ENCODE measurements at places on chromosomes 5 and 9. TPM values are rescaled to one million over a fixed set of nuclear protein-coding genes. Genes with fewer than 3 reads are reported as not detected.

DNA sequence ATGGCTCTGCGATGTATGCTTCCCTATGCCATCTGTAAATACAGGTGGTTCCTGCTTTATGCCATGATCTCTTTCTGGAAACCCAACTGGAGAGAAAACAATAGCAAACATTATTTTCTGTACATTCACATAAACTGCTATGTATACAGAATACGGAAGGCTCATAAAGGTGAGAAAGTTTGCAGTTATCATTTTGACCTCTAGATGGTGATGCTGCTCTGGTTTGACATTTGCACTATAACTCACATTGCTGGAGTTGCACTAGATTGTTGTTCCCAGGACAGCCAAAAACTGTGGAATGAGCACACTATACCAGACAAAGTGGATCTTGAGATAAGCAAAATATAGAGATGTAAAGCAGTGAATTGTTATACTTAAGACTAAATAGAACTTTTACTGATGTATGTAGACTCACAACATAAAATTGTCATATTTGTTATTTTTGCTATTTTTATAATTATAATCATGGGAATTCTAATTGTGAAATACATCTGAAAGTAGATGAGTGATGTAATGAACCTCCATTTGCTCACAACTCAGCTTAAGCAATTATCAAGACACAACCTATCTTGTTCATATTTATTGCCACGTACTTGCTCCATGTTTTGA lies 246.5 kb downstream of the PTPRD start:
- DNase-seq: no peak

EMB gene
- total RNA-seq: 15.9 TPM

DNA sequence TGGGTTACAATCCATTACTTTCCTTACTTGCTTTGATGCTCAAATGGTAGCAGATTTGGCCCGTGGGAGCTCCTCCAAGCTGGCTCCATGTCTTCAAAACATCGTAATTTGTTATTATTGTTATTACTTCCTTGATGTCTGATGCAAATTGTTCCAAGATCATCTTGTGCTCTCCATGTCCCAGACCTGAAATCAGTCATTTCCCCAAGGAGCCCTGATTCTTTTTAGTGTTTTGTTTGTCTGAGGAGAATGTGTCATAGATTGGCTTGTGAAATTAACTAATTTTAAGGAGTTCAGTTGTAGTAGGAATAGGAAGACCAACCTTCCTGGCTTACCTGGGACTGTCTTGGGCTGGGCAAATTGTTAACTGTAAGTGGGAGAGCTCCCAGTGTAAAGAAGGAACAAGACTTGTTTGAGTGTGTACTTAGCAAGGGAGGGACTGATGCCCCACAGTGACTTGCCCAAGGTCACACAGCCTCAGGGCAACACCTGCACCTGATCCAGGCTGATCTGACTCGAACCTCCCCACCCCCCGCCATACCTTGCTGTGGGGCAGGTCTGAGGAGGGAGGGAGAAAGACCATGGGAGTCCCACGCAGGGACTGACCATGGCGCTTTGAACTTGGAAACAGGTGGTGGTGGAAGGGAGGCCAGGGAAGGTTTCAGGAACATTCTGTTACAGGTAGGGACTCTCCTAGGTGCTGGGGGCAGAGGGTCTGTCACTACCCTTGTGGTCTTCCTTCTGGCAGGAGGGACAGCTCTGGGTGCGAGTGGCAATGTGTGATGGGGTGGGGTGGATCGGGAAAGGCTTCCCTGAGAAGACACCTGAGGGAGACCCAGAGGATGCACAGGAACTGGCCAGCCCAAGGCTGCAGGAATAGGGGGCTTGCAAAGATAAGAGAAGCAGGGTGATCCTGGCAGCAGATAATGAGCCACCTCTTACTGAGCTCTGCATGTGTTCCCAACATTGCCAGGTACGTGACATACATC lies 2.7 kb upstream of the BICD2 start:
- DNase-seq: no peak

DNA sequence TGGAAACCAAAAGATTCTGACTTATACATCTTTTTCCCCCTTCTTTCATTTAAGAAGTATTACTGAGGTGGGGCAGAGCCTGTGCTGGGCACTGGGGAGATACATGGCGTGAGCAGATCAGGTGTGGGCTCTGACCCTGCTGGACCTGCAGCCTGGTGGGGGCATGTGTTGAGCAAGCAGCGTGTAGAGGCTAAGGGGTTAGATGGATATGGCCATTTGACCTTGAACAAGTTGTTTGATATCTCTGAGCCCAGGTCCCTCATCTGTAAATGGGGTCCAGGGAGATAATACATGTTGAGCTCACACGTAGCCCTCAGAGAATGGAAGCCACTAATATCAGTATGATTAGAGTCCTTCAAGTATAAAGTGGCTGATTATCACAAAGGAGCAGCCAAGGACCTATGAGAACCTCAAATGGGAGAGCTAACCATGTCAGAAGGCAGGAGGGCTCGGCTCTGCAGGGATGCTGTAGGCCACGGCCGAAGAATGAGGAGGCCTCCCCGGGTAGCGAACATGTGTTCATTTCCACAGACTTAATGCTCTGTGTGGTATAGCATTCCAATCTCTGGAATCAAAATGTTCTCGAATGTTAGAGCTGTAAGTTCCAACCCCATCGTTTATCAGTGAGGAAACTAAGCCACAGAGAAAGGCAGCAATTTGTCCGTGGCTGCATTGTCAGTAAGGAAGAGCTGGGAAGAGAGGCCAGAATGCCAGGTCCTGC lies 15.4 kb upstream of the ANGPTL2 start:
- no peak for DNase-seq

FBP2 gene
- 0.27 TPM for total RNA-seq

SGCD gene
- total RNA-seq: 81.5 TPM

Data from Right ventricle myocardium superior (tissue), 1 donor.